GF-D8 (cell line): ENCODE measurements at places on chromosomes 13 and 19.
A peak's percentile ranks its signal among the peaks of the same experiment; 100 is the strongest.

DNA sequence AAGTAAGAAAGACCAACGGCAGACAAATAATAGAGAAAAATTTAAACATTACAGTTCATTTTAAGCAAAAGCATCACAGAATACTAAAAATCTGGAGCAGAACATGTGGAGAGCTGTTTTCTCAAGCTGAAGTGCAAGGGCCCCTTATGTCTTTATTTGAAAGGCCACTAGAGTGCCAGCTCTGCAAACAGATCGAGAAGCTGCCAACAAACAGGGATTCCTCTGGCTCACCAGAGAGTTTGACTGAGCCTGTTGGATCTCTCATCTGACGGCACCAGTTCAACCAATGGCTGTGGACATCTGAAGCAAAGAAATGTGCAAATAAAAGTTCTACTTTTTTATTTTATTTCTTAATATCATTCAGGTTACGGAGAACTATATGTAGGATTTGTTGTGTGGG, 119.7 kb downstream of the COL4A2 start:
- no peak for DNase-seq

DNA sequence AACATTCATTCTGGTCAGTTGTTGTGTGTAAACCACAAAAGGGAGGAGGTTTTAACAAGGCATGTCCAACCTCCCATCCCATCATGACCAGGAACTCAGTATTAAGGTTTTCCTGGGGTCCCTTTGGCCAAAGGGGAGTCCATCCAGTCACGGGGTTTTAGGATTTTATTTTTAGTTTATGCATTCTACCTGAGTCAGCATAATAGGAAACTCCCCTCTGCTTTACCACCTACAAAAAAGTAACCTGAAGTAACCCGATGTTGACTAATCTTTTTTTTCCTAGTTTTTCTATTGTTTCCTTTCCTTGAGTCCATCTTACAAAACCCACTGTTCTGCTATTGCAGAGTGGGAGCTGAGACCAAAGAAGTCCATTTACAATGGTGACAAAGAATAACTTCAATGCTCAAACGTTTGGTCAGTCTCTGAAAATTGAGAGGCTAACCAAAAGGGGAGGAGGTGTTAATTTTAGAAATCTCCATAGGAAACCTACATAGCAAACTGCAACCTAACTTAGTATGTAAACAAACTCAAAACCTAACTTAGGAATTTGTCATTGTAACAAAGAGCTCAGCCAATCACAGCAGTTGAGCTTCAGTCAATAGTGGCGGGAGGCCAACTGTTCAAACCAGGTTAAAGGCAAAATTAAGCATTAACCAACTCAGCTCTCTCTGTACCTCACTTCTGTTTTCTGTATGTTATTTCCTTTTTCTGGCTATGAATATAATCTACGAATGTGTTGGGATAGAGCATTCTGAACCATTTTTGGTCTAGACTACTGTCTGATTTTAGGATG, 1954.1 kb downstream of the PCDH9 start:
- DNase-seq = no peak

DNA sequence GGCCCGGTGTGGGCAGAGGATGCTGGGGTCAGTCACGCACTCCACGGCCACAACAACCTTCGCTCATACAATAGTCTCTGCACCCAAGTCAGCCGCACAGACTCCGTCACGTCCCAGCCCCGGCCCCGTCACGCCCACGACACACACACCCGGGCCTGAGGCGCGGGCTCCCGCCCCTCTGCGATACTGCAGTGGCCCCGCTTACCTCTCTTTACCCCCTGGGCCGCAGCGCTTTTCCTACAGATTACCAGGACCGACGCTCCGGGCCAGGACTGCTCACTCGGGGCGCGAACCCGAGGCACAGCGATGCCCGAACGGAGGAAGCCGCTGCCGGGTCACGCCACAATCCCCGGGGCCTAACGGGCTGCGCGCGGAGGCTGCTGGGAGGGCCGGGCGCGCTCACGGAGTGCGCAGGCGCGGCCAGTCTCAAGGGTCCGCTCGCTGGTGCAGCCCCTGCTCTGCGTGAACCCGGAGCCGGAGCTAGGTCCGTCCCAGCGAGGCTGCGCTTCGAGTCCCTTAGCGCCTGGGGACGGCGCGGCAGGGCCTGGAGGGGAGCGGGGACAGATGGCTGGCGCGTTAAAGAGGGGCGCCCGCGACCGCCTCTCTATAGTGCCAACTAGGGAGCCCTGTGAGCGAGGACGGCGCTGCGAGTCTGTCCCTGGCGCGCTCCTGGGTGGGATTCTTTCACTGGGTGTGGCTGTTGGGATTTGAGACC, at the start of gene ZFP82:
ZFP82 (minus strand) TSS at position 358 of the 715 bp plus-strand sequence. CDS start 8,855 bp downstream, outside the sequence.
- DNase-seq = peak; percentile 57

DNA sequence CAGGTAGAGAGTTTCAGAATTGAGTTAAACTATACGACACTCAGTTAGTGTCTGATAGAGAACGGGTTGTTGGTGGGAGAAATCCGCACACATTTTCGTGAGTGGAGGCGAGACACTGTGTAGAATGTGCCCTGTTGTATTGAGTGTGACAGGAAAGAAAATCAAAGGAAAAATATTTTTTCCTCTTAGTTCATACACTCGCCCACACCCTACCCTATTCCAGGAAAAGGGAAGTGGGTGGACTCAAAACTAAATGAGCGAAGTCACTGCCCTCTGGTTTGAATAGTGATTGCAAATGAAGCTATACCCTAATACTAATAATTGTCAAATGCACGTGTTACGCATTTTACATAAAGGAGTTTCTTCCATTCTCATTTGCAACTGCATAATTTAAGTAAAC, 2.0 kb downstream of the ZNF347 start:
- DNase-seq = no peak

DNA sequence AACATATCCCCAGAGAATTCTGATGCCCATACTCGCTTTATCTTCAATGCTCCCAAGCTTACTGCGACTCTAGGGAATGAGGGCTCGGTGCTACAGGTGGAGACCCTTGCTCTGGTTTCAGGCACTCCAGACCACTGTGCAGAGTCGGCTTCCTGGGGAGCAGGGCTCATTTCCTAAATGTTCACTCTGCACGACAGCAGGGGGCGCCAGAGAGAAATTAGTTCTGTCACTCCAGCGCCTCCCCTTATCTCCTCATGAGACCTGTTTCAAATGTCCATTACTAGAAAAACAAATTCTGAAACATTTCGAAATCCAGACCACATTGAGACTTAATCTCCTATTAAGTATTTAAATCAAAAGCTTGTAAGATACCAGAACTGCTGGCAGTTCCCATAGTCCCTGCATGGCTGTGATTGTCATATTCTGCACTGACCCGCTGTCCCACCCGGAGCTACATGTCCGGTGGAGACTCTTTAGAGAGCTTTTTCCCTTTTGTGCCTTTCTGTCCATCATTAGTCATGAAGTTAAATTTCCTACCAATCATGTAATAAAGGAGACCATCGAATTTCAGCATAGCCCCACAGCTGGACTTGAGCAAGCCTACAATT, 22.4 kb downstream of the EPSTI1 start:
- peak; percentile 9 for DNase-seq

- no peak for DNase-seq
Observed at GRCh38 chr13:97307118-97307881, 85.2 kb downstream of the MBNL2 start.

DNA sequence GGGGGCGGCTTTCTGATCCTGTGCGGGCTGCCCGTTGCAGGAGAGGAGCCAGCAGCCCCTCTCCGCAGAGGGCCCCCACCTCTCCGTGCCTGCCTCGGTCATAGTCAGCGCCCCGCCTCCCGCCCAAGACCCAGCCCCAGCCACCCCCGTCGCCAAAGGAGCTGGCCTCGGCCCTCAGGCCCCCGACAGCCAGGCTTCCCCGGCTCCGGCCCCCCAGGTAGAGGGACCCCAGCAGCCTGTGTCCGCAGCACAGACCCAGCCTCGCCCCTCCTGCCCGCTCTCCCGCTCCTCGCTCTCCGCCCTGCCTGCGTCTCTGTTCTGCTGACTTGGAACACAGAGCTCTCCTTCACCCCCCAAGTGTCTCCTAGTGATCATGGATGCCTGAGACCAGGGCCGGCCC, 31.3 kb upstream of the EHD2 start:
- no peak for DNase-seq

GRCh38 chr19:31314156-31314555, 35.1 kb downstream of the TSHZ3 start:
- no peak for DNase-seq

DNA sequence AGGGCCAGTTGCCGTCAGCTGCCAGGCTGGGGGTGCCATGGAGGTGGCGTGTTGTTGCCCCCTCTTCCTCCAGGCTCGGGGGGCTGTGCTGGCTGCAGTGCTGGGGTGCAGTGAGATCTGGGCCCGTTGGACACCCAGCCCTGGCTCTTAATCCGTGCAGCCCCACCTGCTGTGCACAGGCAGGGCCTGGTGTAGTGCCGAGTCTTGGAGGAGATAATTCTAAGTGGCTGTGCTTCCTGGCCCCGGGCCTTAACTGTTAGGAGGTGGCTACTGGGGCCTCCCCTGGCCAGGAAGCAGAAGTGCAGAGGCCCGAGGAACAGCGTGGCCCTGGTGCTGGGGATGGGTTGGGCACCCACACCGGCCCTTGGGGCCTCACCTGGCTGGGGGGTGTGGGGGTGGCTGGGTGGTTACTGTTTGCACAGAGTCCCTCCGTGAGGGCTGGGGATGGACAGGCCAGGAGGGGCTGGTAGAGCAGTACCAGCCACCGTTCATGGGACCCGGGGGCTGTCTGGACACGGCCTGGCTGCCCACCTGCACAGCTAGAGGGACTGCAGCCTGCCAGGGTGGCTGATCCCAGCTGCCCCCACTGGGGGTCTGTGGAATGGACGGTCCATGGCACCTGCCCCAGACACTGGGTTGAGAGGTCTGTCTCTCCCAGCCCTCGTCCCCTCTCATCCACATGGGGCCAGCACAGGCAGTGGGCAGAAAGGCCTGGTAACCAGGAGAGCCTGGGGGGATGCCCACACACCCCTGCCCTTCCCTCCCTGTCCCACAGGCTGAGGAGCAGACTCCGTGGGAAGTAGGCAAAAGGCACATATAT, 3.3 kb downstream of the GPX4 start:
- no peak for DNase-seq

DNA sequence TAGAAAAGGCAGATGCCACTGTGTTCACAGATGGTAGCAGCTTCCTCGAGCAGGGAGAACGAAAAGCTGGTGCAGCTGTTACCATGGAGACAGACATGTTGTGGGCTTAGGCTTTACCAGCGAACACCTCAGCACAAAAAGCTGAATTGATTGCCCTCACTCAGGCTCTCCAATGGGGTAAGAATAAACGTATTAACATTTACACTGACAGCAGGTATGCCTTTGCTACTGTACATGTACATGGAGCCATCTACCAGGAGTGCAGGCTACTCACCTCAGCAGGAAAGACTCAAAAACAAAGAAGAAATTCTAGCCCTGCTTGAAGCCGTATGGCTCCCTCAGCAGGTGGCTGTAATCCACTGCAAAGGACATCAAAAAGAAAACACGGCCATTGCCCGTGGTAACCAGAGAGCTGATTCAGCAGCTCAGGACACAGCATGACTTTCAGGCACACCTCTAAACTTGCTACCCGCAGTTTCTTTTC, 197.7 kb downstream of the ZNF737 start:
- no peak for DNase-seq

GRCh38 chr13:25249001-25249543, 38.2 kb downstream of the MTMR6 start:
- DNase-seq = no peak

DNA sequence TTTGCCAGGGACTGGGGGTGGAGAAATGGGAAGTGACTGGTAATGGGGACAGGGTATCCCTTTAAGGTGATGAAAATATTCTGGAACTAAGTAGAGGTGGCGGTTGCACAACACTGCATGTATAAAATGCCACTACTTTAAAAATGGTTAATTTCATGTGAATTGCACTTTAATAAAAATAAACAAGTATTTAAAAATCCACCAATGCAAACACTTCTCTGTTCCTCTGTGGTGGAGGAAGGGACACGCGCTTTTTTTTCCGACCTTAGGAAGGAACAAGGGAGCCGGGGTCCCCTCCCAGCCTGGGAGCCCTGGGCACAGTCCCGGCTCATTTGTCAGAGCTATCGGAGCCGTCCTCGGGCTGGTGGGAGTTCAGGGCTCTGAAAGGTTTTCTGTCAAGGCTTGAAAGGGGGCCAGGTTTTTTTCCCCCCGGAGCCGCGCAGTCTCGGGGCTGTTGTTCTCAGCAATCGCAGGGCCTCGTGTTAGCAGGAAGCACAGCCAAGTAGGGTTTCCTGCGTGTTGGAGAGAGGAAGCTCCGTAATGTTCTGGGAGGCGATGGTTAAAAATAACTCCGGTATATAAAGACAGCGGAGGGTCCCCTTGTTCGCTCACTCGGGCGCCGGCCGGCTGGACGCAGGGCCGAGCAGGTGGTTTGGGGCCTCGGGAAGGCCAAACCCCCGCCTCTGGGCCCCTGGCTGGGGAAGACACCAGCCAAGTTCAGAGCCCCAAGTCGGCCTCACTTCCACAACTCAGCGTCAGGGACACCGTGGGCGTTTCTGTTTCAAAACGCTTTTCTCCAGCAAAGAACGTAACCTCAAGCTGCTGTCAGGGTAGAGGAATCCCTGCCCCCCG, 41.2 kb upstream of the KLF2 start:
- peak; percentile 68 for DNase-seq

DNA sequence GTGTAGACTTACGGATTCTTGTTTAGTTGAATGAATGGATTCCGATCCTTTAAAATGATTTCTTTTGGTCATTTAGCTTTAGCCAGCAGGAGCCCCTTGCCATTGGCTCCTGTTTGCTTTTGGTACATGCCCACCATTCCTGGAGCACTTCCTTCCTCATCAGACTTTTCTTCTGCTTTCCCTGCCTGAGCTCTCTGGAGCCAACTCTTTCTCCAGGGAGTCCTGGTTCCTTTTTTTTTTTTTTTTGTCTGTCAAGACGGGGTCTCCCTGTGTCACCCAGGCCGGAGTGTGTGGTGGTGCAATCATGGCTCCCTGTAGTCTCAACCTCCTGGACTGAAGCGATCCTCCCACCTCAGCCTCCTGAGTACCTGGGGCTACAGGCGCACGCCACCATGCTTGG, 37.8 kb downstream of the SMARCA4 start:
- no peak for DNase-seq

- DNase-seq = no peak
Observed at GRCh38 chr13:26824581-26824980, 64.0 kb upstream of the GPR12 start.
